Esophagus squamous epithelium (tissue), 5 donors: ENCODE measurements at places on chromosomes 3 and 15.

GRCh38 chr3:187925326-187925725, 180.1 kb upstream of the BCL6 start:
- no peak for DNase-seq

GRCh38 chr3:9676785-9677184, 26.8 kb upstream of the CPNE9 start:
- no peak for DNase-seq

DNA sequence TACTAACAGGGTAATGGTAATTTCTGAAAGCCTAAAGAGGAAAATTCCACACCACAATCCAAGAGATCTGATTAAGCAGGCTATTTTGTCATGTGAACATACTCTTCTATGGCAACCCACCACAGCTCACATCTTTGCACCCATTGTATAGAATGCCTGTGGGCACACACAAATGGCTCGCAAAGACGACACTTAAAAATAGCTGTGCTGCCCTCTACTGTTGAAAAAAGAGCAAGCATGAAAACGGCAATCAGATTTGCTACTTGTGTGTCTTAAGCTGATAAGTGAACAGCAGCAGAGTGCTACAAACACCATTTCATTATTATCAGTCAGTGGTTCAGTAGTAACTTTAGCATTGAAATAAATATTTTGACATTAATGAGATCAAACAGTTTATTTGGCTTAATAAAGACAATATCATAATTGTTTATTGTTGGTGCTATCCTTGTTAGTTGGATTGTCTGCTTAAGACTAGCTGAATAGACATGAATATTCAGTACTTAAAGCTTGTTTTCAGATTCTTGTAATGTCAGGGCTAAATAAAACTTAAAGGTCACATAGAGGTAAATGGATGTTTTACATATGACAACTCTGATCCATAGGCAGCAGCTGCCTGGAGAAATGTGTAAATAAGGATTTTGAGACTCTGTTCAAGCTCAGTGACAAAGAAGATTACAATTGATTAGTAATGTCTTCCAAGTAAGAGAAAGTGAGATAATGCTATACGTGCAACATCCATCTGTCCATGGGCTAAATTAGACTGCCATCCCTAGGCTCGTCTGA, 199.1 kb downstream of the LRRN1 start:
- no peak for DNase-seq

- no peak for DNase-seq
Observed at GRCh38 chr3:146342989-146343388, 92.1 kb upstream of the PLSCR4 start.

GRCh38 chr3:14467814-14468620, 65.6 kb downstream of the SLC6A6 start:
- no peak for DNase-seq

DNA sequence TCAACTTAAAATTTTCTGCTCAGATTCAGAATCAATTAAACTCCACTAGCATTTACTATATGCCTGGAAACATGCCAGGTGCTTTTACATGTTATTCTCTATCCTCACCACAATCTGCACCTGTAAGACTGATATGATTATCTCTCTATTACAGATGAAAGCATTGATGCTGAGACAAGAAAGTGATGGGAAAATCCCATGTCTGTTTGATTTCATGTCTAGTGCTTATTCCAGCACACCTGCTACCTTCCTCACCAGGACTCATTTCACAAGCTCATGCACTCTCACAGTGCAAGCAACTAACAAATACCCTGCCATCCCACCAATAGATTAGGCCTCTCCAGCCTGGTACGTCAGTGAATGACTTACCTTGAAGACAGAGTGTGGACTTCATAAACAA, 25.0 kb upstream of the BCL6 start:
- no peak for DNase-seq

DNA sequence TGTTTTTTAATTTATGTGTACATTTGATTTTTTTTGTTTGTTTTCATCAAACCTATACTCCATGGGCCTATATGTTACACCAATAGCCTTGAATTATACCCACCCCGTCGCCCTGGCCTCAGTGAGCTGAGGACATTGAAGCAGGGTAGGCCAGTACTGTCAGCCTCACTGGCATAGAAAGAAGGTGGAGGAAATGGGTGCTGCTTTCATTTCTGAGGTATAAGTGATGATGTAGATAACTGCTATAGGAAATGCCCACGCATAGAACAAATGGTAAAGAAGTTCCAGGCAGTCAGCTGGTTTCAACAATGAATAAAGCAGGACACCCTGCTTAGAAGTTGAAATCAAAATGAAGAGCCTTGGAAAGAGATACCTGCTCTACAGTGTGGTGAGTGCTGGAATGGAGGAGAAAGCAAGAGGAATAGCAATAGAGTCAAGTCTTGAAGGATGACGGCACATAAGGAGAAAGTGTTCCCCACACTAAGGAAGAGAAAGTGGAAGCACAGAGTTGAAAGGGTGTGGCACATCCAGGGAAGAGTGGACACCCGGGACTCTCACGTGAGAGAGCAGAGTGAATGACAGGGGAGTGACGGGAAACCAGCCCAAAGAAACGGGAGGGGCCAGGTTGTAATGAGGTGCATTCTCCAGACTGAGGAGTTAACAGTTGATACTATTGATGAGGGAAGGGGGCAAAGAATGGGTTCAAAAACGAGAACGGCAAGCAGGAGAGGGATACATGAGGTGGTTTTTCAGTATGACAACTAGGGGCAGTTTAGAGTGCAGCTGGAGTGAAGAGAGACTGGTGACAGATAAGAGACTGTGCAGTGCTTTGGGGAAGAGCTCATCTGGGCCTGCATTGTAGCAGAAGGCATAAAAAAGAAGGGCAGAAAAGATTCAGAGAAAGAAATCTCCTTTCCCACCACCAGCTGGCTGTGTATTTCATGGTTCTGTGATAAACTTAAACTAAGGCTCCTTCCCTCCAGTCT, 70.5 kb downstream of the KLHL25 start:
- no peak for DNase-seq

DNA sequence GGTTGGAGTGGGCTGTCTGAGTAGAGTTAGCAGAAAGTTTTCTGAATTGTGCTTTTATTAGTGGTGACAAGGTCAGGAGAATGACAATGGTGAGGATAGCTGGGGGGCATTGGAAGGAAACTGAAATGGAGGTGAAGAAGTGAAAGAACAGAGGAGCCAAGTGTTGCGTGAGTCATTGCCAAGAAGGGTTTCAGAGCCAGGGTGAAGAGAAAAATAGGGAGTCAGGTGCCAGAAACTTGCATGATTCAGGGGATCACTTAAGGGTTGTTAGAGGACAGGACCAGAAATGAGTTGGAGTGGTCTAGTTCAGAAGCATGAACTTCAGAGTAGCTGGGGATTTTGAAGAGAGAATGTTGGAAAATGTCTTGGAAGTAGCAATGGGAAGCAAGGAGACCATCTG, 86.0 kb upstream of the GALNT15 start:
- DNase-seq, result no peak

- no peak for DNase-seq
Observed at GRCh38 chr3:196757876-196758739, 18.5 kb downstream of the PAK2 start.

DNA sequence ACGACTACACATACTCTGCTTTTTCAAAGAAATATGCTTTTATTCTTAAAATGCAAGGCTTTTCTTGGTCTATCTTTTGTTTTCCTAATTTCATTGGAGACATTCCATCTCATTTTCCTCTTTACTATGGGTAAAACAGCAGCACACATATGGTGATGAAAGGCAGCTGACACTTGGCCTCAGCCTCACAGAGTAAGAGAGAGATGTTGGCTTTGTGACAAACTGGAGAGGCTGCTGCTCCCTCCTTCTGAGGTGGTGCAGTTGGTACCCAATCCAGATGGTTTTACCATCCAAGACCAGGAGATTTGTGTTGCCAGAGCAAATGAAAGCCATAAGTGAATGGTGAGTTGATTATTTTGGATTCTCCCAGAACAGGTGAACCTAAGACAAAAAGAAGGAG, 13.2 kb upstream of the SLC2A2 start:
- no peak for DNase-seq

DNA sequence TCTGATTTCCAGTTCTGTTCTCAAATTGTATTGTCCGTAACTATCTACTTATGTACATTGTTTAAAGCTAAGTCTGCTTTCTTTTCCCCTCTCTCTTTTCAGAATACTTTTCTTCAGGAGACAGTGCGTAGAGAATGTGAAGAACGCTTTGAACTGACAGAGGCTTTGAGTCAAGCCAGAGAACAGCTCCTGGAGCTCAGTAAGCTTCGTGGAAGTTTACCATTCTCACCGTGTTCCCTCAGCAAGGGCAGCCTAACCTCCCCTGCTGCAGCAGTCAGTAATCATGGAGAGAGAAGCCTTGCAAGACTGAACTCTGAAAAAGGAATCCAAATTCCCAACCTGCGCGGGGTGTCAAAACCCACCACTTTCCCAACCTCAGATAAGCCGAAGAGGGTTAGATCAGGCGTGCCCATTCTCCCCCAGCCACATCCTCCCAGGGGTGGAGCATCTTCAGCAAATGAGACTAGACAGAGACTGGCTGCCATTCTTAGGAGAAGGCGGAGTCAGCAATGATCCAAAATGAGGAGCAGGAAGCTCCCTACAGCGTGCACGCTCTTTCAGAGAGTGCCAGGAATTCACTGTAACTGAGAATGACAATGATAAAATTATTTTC, 114.6 kb downstream of the CCNL1 start:
- no peak for DNase-seq

- DNase-seq, result no peak
Observed at GRCh38 chr3:197718891-197719290, 17.8 kb downstream of the RUBCN start.

DNA sequence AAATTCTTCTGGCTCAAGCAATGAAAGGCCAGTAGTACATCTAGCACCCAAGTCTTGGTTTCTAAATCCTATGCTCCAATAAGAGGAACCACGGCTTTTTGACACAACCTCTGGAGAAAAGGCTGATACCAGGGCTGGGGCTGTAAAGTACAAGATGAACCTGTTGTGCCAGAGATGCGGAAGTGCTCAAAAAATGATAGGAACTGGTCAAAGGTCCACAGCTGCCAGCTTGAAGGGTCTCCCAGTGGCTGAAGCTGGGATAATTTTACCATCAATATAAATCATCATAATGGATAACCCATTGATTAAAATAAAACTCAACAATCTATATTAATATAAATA, 558 bp upstream of the NCEH1 start:
- DNase-seq, result no peak
